ENCODE measurements at places on chromosomes 2 and 18. TPM values are rescaled to one million over a fixed set of nuclear protein-coding genes. Genes with fewer than 3 reads are reported as not detected.

LIPG gene
- 57.8 TPM for total RNA-seq

- DNase-seq, result no peak
These were observed 21.5 kb upstream of the ANXA4 start for GRCh38 chr2:69720404-69720803.

- DNase-seq, result no peak
These were observed 261.3 kb upstream of the CCDC68 start for GRCh38 chr18:55220523-55220922.

DNA sequence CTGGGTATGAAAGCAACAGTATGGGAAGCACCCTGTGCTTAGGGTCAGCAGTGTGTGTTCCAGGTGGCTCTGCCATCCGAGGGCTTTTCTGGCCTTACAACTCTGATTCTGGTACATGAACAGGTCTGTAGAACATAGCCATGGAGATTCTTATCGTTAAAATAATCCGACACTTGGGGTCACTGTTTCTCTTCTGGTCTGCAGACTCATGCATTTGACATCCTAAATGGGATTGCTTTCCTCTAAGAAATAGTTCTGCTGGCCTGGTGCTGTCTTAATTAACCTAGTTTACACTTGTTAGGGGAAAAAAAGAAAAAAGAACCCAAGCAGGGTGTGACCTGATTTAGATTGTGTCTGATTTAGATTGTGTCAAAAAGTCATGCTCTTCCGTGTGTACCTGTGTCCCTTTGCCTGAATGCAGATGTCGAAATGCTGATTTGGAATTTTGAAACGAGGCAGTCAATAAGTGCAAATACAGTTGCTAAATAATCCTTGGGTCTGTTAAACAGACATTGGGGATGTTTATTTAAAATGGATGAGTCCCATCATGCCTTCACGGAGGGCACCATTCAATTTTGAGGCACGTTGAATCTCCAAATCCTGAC, 59.6 kb downstream of the TRPM8 start:
- DNase-seq, result peak; percentile 75

FTCDNL1 gene
- 2.5 TPM for total RNA-seq

GRCh38 chr2:29012211-29012681, 31.1 kb downstream of the TOGARAM2 start:
- no peak for DNase-seq

GRCh38 chr18:77254711-77255405, 5.2 kb downstream of the GALR1 start:
- peak; percentile 3 for DNase-seq

RFTN2 gene
- total RNA-seq, result not detected

DNA sequence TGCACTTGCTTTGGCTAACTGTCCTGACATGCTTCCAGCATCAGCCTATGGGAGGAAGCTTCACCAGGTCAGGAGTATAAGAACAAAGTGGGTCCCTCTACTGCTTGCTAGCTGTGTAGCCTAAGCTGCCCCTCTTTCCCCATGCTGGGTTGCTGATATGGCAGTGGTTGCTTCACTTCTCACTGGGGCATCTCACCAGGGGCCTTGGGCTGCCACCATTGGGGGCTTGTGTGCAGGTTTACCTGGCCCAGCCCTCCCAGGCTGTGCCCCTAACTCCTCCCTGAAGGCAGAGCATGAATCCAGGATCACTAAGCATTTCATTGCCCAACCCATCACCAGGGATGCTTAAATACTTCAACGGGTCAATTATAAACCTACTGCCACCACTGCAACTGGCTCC, 817.1 kb upstream of the TMEFF2 start:
- no peak for DNase-seq

DNA sequence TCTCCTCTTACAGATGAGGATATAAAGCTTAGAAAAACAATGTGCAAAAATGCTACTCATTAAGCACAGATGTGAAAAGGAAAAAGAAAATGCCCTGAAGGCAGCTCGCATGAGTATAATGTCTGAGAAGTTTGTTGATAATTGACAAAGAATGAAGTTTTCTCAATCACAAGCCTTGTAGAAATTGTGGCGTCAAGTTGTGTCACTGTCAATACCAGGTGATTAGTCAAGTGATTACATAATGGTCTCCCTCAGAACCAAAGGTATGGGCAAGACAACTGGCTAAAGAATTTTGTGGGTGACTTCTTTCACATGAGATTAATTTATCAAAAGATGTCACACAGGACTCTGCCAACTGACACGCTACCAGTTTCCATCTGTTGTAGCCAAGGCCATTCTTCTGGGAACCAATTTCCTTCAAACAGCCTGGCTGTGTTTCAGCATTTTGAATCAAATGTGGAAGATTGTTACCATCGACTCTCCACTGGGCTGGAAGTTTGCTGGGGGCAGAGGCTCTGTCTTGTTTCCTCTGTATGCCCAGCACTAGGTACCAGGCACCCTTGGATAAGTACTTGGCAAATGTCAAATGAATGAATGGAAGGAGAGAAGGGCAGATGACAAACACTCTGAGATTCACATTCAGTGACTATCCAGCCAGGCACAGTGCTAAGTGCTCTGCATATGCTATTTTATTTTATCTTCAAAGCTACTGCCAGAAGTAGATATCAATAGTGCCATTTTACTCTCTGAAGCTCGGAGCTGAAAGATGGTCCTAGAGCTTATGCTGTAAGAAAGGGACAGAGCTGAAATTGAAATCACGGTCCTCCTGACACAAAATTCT, 5.9 kb upstream of the FN1 start:
- DNase-seq, result peak; percentile 74

DNA sequence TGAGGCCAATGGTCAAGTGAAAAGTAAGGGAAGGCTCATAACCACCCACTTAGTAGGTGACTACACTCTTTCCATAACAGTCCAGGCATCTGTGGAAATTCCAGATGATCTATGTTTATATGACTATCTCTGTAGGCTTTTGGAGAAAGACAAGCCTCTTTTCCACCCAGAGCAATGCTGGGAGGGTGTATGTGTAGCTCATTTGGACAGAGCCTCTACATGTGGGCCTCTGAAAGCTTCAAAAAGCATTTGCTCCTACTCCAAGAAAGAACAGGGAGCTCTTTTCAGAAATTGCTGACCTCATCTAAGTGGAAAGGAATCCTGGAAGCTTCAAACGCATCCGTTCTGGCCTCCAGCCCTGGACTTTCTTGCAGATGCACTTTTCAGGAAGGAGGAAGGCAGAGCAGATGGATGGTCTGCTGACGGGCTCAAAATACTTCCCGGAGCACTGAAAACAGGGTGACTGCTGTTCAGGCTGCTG, 308.7 kb downstream of the LRATD1 start:
- no peak for DNase-seq

GRCh38 chr2:234606896-234607295, 110.0 kb upstream of the ARL4C start:
- no peak for DNase-seq

DNA sequence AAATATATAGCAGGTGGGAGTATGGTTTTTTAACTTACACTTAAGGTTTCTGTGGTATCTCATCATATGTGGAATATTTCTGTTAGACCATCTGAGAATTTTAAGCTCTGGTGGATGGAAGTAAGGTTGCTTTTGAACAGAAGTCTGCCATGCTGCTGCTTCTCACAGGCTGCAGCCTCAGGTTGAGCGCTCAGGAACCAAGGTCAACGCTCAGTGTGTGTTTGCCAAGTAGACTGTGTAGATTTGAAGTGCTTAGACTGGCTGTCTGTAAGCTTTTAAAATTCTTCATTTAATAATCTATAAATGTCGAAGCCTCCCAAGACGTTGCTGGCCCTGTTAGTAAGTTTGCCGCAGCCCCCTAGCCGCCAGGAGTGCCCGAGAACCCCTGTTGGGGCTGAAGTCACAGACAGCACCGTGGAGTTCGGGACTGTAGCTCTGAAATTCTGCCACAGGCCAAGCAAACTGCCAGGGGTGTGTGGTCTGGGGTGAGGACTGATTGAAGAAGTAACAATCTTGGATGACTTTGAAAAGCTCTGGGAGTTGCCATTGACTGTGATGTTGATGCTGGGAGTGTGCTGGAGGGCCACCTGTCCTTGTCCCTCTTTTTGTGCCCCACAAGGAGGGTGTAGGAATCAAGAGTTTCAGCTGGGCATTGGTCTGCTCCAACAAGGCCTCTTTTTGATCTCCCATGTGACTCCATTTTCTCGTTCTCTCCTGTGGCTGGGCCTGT, 26.9 kb downstream of the INPP4A start:
- DNase-seq, result no peak

GRCh38 chr2:232042911-232043574, 81.5 kb downstream of the DIS3L2 start:
- no peak for DNase-seq

DNA sequence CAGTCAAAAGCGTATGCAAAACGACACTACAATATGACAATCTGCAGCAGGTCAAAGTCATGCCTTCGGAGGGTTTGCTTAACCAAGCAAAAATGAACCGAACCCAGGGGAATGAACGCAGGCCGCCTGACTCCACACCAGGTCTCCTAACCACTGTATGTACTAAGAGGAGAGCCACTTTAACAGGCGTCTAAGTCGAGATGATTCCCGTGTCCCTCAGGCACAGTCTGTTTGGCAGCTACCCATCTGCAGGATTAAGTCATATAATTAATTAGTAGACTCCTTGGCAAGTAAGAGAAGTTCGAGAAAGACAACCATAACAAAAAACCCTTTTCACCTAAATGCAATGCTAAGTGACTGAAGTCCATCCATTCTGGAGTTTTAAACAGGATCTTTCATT, 15.2 kb downstream of the CYB5A start:
- no peak for DNase-seq

GRCh38 chr2:219254590-219255201, 978 bp upstream of the TUBA4A start:
- DNase-seq, result no peak

GRCh38 chr2:65664931-65665330, 232.5 kb upstream of the SPRED2 start:
- no peak for DNase-seq

DNA sequence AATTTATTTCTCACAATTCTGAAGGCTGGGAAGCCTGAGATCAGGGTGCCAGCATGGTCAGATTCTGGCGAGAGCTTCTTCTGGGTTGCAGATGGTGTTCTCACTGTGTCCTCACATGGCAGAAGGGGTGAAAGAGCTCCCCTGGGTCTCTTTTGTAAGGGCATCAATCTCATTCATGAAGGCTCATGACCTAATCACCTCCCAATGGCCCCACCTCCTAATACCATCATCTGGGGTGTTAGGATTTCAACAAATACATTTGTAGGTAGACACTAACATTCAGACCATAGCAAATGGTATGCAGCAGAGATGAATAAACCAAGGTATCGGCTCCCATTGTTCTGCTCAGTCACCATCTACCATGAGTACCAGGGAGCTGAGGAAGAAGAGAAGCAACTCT, 32.7 kb downstream of the YPEL5 start:
- peak; percentile 25 for DNase-seq

ABCB11 gene
- total RNA-seq, result not detected

TANC1 gene
- total RNA-seq, result 35.3 TPM

G6PC2 gene
- total RNA-seq, result not detected

SLC4A5 gene
- total RNA-seq, result 0.12 TPM

GRCh38 chr2:153311432-153311831, 167.1 kb downstream of the RPRM start:
- peak; percentile 8 for DNase-seq

DNA sequence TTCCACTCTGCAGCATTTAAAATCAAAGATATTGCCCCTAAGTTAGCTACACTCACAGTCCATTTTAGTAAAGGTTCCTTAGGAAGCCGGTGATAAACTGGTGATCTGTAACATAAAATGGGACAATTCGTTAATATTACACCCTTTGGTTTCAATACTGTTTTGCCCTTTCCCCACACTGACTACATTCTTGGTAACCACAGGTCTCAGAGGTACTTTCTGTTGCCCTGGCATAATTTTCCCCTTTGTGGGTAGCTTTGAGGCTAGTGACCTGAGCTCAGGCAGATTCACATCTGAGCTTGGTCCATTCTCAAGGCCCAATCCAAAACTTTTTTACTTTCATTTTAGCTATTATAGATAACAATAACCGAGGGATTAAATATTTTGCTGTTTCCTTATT, 32.9 kb upstream of the CSRNP3 start:
- DNase-seq, result no peak

DNA sequence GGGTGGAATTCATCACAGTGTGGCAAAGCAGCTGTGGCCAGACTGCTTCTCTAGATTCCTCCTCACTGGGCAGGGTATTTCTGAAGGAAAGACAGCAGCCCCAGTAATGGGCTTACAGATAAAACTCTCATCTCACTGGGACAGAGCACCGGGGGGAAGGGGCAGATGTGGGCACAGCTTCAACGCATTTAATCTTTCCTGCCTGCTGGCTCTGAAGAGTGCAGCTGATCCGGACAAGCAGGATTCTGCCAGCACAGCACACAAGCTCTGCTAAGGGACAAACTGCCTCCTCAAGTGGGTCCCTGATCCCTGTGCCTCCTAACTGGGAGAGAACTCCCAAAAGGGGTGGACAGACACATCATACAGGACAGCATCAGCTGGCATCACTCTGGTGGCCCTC, 779.9 kb upstream of the CNTNAP5 start:
- DNase-seq, result no peak

DNA sequence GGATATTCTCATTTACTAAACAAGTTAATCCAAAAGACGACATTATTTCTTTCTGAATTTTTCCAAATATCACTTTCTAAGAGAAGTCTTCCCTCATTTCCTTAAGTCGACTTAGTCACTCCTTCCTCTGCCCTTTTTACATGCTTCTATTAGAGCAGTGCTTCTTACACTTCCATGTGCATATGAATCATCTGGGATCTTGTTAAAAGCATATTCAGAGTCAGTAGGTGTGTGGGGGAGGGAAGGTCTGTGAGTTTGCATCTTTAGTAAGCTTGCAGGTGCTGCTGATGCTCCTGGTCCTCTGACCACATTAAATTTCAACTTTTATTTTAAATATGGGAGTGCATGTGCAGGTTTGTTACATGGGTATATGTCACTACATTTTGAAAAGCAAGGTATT, 582.6 kb downstream of the NRXN1 start:
- peak; percentile 28 for DNase-seq

DNA sequence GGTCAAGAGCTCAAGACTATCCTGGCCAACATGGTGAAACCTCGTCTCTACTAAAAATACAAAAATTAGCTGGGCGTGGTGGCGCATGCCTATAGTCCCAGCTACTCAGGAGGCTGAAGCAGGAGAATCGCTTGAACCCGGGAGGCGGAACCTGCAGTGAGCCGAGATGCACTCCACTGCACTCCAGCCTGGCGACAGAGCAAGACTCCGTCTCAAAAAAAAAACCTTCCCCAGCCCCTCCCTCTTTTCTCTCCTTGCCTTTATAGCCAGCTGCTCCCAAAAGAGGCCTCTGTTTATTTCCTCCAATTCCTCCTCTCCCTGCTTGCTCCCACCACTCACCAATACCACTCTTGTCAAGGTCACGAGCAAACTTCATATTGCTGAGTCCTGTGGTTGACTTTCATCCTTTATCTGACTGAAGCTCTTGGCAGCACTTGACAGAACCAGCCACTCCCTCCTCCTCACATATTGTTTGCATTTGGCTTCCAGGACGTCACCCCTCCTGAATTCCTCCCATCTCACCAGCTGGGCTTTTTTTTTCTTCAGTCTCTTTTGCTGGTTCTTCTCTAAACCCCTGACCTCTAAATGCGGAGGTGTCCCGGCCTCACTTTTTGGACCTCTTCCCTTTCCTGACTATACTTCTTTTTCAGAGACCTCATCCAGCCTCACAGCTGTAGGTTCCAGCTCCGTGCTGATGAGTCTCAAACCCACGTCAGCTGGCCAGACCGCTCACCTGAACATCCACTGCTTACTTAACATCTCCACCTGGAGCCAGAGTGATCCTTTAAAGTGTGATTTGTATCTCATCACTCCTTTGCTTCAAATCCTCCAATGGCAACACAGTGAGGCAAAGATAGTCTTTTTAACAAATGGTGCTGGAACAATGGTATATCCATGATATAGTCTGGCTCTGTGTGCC, 84.6 kb upstream of the CAB39 start:
- DNase-seq, result no peak

- DNase-seq, result no peak
These were observed 43.9 kb upstream of the B3GNT7 start for GRCh38 chr2:231351648-231352047.

SPATA3 gene
- not detected for total RNA-seq

Measured in MCF 10A (cell line).